Cardiac septum (tissue), 1 donor: ENCODE measurements at places on chromosomes 6 and 20. TPM values are rescaled to one million over a fixed set of nuclear protein-coding genes. Genes with fewer than 3 reads are reported as not detected.

DNA sequence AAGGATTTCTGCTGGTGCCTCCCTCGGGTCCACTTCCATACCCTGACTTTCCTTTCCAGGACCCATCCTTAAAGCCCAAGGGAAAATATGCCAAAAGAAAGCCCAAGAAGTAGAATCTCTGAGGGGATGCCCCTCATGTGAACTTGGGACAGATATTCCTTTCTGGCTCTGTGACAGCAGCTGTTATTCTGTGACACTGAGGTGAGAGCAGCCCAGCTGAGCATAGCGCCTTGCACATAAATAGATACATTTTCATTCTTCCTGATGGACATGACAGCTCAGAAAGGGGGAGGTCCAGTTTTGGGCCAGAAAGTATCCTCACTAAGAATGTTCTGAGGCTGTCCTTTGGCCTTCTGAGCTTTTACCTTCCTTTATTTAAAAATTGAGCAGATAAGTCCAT lies 353.2 kb downstream of the SAMD5 start:
- DNase-seq: no peak

- DNase-seq: no peak
These were observed 41.1 kb downstream of the SUN5 start for GRCh38 chr20:32963176-32963575.

DNA sequence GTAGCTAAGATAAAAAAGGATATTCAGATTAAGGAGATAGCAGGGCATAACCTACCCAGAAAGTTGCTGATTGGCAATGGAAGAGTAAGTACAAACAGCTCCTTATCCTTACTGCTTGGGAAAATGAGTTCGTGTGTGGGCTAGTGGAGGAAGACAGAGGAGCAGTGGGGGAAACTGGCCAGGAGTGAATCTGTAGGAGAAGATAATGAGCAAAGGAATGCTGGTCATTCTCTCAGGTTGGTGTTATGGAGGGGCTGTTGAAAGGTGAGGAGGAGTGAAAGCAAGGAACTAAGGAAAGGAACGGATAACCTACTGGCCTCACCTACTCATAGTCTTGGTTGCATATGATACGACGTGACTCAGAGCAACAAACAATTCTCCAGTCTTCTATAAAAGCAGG lies 7.3 kb upstream of the GJB7 start:
- no peak for DNase-seq

DNA sequence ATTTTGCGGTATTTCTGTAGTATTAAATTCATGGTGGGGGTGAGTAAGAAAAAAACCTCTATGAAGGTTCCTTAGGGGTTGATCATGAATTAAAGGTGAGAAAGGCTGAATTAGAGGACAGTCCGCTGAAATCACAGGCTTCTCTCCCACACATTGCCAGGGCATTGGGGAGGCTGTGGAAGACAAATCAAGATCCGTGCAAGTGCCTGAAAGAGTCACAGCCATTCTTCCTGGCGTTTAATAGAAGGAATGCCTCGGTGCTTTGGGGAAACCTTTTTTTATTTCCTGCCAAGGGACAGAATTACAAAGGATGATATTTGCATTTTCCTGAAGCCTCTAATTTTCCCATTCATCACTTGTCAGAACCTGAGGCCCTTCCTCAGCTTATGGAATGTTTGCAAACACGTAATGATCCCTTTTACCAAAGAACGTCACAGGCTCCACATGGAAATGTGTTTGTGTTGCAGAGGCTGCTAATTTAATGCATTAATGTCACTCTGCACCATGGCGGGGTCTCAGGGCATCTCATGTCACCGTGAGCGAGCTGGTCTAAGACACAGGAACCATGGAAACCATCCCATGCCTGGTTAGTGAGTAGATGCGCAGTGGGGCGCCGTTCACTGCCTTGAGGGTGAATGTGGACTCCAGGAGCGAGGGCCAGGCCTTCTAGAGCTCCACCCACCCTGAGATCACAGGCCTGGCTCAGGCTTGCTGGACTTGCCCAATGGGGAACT lies 185.9 kb upstream of the SULF2 start:
- DNase-seq: no peak

GRCh38 chr6:39614393-39614950 lies 110.7 kb downstream of the KIF6 start:
- no peak for DNase-seq

- no peak for DNase-seq
These were observed 25.7 kb upstream of the MLIP start for GRCh38 chr6:54085541-54085940.

- no peak for DNase-seq
These were observed 128.0 kb downstream of the DLL1 start for GRCh38 chr6:170162775-170163404.

GRCh38 chr20:62518911-62519310 lies 43.1 kb upstream of the GATA5 start:
- DNase-seq: no peak

- DNase-seq: no peak
These were observed 187.1 kb downstream of the MYLK4 start for GRCh38 chr6:2563635-2564034.

- DNase-seq: no peak
These were observed 5.1 kb downstream of the MOCS1 start for GRCh38 chr6:39929039-39929732.

- no peak for DNase-seq
These were observed 237.5 kb upstream of the RSPO3 start for GRCh38 chr6:126880964-126881363.

- no peak for DNase-seq
These were observed 33.7 kb upstream of the GPR6 start for GRCh38 chr6:109944448-109944847.

GRCh38 chr20:47753576-47754387 lies 31.5 kb downstream of the SULF2 start:
- DNase-seq: no peak

DNA sequence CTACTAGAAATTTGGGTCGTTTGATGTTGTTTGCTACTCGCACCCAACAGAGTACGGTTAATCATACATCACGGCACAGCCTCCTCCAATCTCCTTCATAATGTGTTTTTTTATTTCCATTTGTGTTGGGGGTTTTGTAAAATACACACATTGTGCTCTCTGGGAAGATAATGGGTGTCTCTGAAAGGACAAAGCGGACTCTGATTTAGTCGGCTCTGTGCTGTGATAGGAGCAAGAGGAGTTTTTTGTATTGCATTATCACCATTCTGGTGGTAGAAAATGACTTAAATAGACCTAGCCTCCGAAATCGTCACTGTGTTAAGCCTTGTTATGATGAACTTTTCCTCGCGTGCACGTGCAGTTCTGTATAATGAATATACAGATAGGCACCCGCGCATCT lies 196.3 kb downstream of the CDH4 start:
- no peak for DNase-seq

DNA sequence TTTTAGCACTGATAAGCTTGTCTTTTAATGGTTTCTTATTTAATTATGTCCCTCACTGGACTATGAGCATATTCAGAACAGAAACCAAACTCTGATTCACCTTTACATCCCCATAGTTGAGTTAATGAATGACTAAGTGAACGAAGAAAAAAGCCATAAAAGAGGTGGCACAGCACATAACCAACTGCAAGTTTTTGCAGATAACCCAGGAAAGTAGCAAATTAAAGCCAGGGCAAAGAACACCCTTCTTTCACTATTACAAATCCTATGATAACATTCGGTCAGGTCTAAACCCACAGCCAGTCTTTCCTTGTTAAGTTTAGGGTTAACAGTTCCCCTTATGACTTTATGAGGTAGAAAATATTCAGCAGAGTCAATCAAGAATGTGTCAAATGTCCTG lies 102.7 kb downstream of the RIN2 start:
- DNase-seq: no peak

DNA sequence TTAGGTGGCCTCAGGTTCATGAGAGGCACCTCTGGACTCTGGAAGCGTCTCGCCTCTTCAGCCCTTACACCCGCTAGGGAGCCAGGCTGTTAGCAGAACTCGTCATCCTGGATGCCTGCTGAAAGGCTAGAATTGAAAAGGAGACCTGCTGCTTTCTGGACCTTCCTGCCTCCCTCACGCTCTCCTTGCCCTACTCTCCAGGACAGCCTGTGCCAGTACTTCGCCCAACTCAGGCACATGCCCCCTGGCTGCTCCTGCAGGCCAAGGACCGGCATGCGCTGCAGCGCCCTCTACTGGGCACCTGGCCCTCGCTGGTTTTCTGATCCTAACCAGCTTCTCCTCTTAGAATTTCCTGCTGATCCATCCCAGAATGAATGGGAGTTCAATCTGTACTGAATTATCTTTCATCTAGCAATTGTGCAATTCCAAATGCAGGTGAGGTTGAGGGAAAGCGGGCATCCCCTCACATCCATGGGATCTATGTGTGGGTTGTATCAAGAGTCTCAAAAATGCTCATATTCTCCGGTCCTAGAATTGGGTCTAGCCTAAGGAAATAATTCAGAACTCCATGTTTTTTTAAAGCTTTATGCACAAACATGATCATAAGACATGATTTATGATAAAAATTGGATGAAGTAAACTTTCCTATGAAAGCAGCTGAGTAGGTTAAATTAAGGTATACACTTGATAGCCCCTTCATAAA lies 78.0 kb downstream of the PTPN1 start:
- no peak for DNase-seq

DNA sequence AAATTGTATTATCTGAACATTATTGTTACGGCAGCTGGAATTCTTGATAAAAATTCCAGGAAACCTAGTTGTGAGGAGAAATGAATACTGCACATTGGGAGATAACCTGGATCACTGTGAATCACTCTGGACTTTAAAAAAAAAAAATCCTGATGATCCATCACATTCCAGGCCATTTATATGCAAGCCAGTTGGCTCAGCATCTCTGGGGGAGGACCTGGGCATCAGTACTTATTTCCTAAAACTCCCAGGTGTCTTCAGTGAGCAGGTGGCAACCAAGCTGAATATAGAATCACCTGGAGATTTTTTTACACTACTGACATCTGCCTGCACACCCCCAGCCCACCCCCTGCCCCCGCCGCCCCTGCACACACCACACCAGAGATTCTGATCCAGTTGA lies 39.1 kb upstream of the SIRT5 start:
- no peak for DNase-seq

GRCh38 chr20:37526839-37527637 lies 638 bp downstream of the BLCAP start:
- no peak for DNase-seq

DNA sequence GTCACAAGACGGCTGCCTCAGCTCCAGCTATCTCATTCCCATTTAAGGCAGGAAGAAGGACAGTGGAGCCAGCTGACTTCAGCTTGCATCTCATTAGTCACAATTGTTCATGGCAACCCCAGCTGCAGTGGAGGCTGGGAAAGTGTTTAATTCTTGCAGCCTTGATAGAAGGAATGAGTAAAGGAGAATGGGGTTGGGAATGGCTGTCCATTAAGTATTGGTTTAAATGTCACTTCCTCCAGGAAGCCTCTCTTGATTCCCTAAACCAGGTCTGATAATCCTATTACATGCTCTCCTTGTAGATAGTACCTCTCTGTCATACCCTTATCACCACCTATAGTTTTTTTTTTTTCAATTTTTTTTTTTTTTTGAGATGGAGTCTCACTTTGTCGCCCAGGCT lies 166.4 kb downstream of the TFAP2C start:
- DNase-seq: no peak

- DNase-seq: no peak
These were observed 89.5 kb downstream of the TIAM2 start for GRCh38 chr6:155084431-155085123.

GRCh38 chr6:37809197-37809543 lies 10.4 kb upstream of the ZFAND3 start:
- no peak for DNase-seq

Gene ZKSCAN3
- 5.3 TPM for total RNA-seq

Gene OXT
- not detected for total RNA-seq

Gene PAK5
- total RNA-seq: not detected

Gene CFAP206
- total RNA-seq: not detected

Gene CAGE1
- total RNA-seq: not detected

Gene LHFPL5
- total RNA-seq: not detected
